ENCODE measurements at places on chromosomes 1 and 21.
A peak's percentile ranks its signal among the peaks of the same experiment; 100 is the strongest.

DNA sequence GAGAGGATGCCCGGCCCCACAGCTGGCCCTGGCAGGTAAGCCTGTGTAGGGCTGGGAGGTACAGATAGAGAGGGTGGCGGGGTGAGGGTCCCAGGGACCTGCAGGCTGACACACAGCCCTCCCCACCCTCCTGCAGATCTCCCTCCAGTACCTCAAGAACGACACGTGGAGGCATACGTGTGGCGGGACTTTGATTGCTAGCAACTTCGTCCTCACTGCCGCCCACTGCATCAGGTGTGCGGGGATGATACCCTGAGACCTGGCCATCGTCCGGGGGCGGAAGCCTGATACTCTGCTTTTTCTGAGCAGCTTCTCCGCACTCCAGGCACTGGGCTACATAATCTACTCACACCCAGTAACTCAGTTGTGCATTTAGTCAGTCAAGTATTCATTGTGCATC is 2.1 kb downstream of the CTRC start:
- H3K27ac ChIP-seq: no peak overlapping the region
- no peak overlapping the region for H3K4me3 ChIP-seq
- H3K27me3 ChIP-seq: no peaks in the 10 kb centered on the region
- no peaks in the 10 kb centered on the region for H3K4me1 ChIP-seq

- no peak for DNase-seq
- H3K27ac ChIP-seq: no peak overlapping the region
- no peaks in the 10 kb centered on the region for H3K27me3 ChIP-seq
- no peaks in the 10 kb centered on the region for H3K4me1 ChIP-seq
Measured at GRCh38 chr1:119893238-119893791, 3.0 kb downstream of the ADAM30 start.

DNA sequence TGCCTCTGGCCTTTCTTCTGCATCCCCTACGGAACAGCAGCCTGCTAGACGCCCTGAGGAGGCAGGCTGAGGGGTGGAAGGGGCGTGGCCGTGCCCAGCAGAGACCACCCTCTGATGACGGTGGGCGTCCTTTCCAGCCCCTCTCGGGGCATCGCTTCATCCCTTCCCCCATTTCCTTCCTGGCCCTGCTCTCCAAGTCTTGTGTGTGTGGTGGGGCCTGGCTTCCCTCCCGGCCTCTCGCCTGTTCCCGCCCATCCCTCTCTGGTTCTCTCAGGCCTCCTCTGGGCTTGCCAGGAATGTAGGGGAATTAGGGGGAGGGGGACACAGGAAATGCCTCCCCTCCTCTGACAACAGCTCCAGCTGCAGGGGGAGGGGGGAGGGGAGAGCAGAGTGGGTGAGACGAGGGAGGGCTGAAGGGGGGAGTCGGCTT is 51.1 kb downstream of the SKI start:
- no peaks in the 10 kb centered on the region for H3K36me3 ChIP-seq
- peak overlapping the region; percentile 78 for H3K27ac ChIP-seq
- no peaks in the 10 kb centered on the region for H3K27me3 ChIP-seq
- no peak overlapping the region for H3K4me3 ChIP-seq

GRCh38 chr1:31523769-31524168 is 52.5 kb upstream of the TINAGL1 start:
- H3K4me1 ChIP-seq: no peaks in the 10 kb centered on the region
- no peak overlapping the region for H3K4me3 ChIP-seq
- H3K36me3 ChIP-seq: no peaks in the 10 kb centered on the region
- no peak overlapping the region for H3K27ac ChIP-seq
- no peaks in the 10 kb centered on the region for H3K27me3 ChIP-seq
- DNase-seq: no peak

- H3K4me1 ChIP-seq: peaks cover 24% of the 10 kb centered on the region
- DNase-seq: no peak
- no peaks in the 10 kb centered on the region for H3K27me3 ChIP-seq
- no peaks in the 10 kb centered on the region for H3K36me3 ChIP-seq
- no peak overlapping the region for H3K27ac ChIP-seq
- H3K4me3 ChIP-seq: no peak overlapping the region
Measured at GRCh38 chr1:206706298-206706791, 21.6 kb downstream of the MAPKAPK2 start.

DNA sequence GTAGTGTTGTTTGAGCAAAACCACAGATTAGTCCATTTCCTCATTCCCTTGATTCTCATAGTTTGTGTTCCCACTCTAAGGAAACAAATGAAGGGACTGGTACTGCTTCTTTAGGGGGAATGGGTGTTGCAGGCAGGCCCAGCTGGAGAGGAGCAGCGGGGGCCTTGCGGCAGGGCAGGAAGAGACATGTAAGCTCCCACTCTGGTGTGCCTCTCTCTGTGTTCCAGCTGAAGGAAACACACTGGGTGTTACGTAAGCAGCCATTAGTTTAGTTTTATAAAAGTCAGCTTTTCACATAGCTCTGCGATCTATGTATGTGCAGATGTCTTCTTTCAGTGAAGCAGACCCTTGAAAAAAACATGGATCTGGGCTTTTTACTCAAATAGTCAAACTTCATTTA is 99.5 kb downstream of the CACHD1 start:
- no peaks in the 10 kb centered on the region for H3K36me3 ChIP-seq
- H3K27me3 ChIP-seq: no peaks in the 10 kb centered on the region
- no peak for DNase-seq
- H3K27ac ChIP-seq: no peak overlapping the region
- H3K4me3 ChIP-seq: no peak overlapping the region
- H3K4me1 ChIP-seq: peaks cover 14% of the 10 kb centered on the region

GRCh38 chr1:247357781-247358211 is 26.1 kb upstream of the ZNF496 start:
- H3K4me3 ChIP-seq: no peak overlapping the region
- H3K27me3 ChIP-seq: no peaks in the 10 kb centered on the region
- no peak for DNase-seq
- no peaks in the 10 kb centered on the region for H3K36me3 ChIP-seq

DNA sequence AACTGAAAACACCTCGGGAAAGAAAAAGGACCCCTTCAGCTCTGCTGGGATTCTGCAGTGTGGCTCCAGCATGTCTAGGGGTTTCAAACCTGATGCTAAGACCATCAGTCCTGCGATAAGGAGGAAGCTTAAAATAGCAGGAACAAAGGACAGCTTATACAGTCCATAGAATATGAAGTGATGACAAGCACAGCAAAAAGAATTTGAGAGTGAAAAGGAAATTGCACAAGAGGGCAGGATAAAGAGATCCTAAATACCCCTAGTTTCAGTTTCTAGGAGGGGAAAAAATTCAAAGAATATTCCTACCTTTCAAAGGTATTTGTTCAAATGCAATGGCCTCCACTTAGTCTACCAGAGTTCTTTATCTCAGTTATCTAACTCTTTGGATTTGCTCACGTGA is 171.4 kb downstream of the TGFB2 start:
- no peak for DNase-seq
- no peaks in the 10 kb centered on the region for H3K4me1 ChIP-seq

GRCh38 chr1:211259638-211260126 is 516 bp downstream of the RCOR3 start:
- no peaks in the 10 kb centered on the region for H3K27me3 ChIP-seq
- DNase-seq: no peak
- no peaks in the 10 kb centered on the region for H3K36me3 ChIP-seq
- peak overlapping the region; percentile 85 for H3K4me3 ChIP-seq

GRCh38 chr21:39050841-39051587 is 132.2 kb downstream of the PSMG1 start:
- no peaks in the 10 kb centered on the region for H3K4me1 ChIP-seq
- DNase-seq: no peak
- H3K27ac ChIP-seq: no peak overlapping the region
- H3K4me3 ChIP-seq: no peak overlapping the region
- H3K27me3 ChIP-seq: no peaks in the 10 kb centered on the region

GRCh38 chr1:87829360-87829759 is 500.7 kb downstream of the LMO4 start:
- H3K27ac ChIP-seq: no peak overlapping the region
- no peak for DNase-seq
- no peaks in the 10 kb centered on the region for H3K27me3 ChIP-seq

DNA sequence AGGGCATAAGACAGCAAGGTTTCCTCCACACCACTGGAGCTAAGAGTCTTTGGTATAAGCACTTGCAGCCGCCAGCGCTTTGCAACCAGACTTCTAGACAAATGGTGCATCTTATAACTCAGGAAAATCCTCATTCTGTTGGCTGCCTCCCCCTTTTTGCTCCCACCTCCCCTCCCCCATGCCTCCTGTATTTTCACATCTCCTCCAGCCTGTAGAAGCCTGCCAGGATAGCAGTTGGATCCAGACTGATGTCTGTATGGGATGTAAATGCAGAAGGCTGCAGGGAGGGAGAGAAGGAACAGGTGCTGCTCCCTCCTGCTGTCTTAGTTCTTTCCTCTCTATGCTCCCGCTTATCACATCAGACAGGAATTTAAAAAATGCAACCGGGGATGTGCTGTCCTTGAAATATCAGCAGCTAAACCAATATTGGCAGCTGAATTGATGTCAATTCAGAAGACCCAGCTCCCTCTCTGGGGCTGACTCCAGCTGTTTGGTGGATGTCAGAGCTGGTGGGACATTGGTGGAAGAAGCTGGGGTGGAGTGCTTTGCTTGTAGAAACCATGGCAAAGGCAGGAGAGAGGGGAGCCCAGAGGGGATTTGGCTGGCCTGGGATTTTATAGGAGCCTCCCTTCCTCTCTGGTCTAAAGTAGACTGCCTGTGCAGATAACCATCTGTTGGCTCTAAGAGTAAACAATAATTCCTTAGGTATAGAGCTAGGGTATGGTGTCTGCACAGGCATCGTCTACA is 53.5 kb downstream of the NFASC start:
- H3K4me1 ChIP-seq: peaks cover 45% of the 10 kb centered on the region
- no peak for DNase-seq
- H3K36me3 ChIP-seq: no peaks in the 10 kb centered on the region
- no peaks in the 10 kb centered on the region for H3K27me3 ChIP-seq
- H3K4me3 ChIP-seq: no peak overlapping the region

- DNase-seq: no peak
- H3K27ac ChIP-seq: no peak overlapping the region
- no peaks in the 10 kb centered on the region for H3K36me3 ChIP-seq
Measured at GRCh38 chr21:45875881-45876280, 105.7 kb upstream of the COL6A1 start.

DNA sequence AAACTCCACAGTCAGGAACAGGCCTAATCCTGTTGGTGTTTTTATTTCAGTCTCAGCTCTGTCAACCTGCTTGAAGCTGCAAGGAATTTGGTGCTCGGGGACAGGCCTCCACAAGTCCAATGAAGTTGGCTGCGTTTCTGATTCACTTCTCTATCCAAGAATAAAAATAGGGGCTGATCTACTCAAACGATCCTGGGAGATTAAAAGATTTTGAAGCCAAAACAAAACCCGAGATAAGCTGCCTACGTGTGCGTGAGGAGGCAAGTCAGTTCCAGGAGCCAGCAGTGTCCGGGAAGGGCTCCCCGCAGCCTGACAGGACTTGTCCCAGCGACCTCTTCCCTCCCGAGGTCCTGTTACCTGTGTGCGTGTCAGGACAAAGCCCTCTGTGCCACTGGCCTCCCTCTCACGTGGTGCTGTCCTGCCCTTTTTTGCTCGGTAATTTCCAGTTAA is 98.0 kb downstream of the ETS2 start:
- no peaks in the 10 kb centered on the region for H3K27me3 ChIP-seq
- no peak overlapping the region for H3K27ac ChIP-seq
- DNase-seq: no peak
- 0 out of 2 replicates have a peak, but pooled peaks cover 2% of the 10 kb centered on the region for H3K4me1 ChIP-seq

DNA sequence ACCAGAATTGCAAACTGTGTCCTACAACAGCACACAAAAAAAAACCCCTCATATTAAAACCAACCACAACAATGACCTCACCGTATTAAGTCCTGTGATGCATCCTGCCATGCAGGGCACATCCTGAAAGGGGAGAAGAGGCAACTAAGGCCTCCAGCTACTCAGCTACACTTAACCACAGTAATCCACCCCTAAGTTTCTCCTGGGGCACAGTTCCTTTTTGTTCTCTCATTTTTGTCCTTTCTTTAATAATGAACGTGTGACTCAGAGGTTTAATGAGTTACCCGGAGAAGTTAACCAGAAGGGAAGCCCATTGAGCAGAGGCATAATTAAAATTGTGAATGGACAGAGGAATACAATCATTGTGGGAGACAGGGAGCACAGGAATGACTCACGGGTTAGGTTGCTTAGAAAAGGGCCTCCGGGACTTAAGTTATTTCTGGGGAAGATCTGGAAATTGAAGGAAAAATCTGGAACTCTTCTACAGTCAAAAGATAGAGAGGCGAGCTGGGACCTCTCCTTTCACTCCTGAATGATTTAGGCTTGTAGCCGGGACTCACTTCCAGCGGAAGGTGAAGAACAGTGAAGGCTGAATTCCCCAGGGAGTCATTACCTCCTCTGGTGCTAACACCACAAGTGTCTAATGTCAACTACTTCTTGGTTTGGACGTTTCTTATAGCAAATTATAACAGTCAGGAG is 36.9 kb upstream of the HIVEP3 start:
- no peaks in the 10 kb centered on the region for H3K36me3 ChIP-seq
- peaks cover 6% of the 10 kb centered on the region for H3K4me1 ChIP-seq
- H3K4me3 ChIP-seq: no peak overlapping the region
- peak; percentile 2 for DNase-seq
- H3K27ac ChIP-seq: no peak overlapping the region

DNA sequence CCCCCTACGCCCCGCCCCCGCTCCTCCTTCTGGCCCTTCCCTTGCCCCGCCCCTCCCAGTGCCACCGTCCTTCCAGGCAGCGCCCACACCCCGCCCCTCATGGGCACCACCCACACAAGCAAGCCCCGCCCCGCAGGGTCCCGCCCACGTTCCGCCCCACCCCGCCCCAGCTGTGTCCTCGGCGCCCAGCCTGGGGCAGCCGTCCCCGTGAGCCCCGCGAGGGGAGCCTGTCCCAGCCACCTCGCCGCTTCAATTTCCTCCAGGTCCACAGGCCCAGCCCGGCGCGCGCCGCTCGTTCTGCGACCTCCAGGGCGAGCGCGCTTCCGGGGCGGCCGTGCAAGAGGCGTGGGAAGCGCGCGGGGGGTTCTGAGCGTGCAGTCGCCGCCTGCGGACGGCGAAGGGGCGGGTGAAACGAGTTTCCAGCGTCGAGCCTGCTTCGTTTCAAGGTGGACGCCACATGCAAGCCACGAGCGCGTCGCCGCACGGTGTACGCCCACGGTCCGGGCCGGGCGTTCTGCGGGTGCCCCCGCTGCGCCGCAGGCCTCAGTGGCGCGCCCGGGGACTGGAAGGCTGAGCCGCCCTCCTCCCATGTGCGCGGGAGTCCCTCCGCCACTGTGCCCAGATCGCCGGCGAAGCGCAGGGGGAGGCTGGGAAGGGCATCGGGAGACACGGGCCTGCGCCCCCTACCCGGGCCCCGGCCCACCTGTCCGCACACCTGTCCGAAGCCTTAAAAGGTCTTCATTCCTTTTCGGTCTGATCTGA is 10.8 kb upstream of the FAAP20 start:
- H3K27me3 ChIP-seq: peaks cover 11% of the 10 kb centered on the region
- peak; percentile 98 for DNase-seq
- H3K36me3 ChIP-seq: no peaks in the 10 kb centered on the region
- peaks cover 3% of the 10 kb centered on the region for H3K4me1 ChIP-seq

DNA sequence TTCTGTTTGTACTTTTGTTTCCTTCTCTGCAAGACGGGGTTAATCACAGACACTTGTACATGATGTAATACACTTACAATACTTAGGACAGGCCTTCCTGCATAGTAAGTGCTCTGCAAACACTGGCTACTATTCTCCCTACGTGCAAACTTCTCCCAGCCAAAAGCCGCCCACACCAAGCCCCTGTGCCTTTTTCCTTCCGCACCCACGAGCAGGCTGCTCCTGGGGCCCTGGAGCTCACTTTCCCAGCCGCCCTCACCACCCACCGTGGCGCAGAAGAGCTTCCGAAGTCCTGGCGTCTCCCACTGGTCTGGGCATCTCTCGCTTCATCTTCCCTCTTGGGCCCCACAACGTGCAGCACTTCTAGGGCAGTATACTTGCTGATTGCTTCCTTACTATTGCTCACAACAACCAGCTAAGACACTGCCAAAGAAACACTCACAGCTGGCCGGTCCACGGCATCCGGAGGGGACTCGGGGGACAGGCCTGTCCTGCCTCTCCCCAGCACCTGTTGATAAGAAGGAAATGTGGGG is 22.5 kb upstream of the GPR157 start:
- H3K4me1 ChIP-seq: no peaks in the 10 kb centered on the region
- H3K4me3 ChIP-seq: no peak overlapping the region
- no peak overlapping the region for H3K27ac ChIP-seq
- H3K27me3 ChIP-seq: no peaks in the 10 kb centered on the region

Measured in H1 (cell line).